Activated T-cell treated with anti-CD3 and anti-CD28 coated beads, Interleukin-2, amount 50 U/mL, for 1 hour (primary cell): ENCODE measurements at places on chromosomes 7 and 10.

GRCh38 chr10:114284346-114285071 lies 45.5 kb downstream of the VWA2 start:
- DNase-seq = no peak

- DNase-seq = no peak
Observed at GRCh38 chr7:100949933-100950443, 654 bp downstream of the MUC3A start.

DNA sequence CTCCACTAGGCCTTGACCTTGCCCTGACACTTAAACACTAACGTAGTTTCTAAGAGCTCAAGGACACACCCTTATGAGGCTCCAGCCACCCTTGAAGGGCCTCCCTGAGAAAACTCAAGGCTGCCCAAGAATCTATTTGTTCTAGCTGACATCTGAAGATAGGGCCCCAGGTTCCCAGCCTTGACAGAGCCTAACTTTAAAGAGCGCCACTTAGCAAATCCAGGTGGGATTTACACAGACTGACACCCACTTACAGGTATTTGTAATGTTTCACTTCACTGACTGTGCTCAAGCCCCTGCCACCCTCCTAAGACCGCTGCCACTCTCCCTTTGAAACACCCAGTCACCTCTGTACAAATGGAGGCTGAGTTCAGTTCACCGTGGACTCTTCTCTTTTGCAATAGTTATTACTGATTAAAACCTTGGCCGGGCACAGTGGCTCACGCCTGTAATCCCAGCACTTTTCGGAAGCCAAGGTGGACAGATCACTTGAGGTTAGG lies 90.4 kb downstream of the SVOPL start:
- DNase-seq = no peak

DNA sequence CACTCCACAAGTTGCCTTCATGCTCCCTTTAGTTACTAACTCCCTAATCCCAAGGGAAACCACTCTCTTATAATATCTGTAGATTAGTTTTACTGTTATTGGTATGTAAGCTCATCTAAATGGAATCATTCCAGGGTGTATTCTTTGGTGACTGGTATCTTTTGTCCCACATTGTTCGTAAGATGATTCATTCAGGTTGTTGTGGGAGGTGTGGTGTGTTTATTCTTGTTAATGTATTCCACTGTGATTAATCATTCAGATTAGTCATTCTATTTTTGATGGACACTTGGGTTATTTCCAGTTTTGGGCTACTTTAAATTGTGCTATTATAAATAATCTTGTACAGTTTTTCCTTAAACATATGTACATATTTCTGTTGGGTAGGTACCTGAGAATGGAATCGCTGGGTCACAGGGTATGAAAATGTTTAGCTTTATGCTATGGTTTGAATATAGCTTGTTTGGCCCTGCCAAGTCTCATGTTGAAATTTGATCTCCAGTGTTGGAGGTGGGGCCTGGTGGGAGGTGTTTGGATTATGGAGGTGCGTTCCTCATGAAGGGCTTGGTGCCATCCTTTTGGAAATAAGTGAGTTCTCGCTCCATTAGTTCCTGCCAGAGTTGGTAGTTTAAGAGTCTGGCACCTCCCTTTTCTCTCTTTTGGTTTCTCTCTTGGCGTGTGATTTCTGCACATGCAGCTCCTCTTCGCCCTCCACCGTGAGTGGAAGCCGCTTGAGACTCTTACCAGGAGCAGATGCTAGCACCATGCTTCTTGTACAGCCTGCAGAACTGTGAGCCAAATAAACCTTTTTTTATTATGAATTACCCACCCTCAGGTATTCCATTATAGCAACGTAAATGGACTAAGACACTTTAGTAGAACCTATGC lies 13.8 kb downstream of the BTRC start:
- DNase-seq = no peak
